ENCODE measurements at places on chromosomes 6 and 20. TPM values are rescaled to one million over a fixed set of nuclear protein-coding genes. Genes with fewer than 3 reads are reported as not detected.

DNA sequence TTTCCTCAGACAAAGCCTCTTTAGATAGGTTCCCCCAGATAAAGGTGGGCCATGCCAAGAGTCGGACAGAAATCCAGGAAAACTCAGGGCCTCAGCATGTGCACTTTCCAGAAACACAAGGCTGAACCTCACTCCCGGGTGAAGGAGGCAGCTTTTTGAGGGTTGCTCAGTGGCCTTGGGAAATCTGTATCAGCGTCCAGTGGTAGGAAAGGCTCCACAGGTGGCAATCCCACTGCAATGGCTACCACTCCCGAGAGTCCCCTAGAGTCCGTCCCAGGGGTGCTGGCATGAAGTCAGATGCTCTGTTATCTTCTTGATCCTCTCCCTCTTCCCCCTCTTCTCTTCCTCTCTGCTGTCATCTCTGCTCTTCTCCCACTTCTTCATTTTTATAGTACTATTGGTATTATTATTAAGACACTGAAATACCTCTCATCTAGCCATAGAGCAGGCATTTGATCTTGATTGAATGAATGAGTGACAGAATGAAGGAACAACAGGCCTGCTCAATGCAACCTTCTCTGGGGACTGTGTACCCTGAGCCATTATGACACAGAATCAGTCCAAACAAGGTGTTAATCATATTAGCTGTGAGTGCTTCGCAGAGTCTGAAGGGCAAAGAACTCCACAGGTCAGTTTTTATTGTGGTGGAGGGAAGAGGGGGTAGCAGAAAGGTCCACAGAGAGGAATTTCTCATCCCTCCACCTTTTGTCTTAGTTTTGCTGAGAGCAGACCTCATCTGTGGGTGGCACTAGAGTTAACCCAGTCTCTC is 13.3 kb downstream of the SLC22A1 start:
- DNase-seq, result no peak

- no peak for DNase-seq
Observed at GRCh38 chr6:95676011-95676628, 98.8 kb downstream of the MANEA start.

DNA sequence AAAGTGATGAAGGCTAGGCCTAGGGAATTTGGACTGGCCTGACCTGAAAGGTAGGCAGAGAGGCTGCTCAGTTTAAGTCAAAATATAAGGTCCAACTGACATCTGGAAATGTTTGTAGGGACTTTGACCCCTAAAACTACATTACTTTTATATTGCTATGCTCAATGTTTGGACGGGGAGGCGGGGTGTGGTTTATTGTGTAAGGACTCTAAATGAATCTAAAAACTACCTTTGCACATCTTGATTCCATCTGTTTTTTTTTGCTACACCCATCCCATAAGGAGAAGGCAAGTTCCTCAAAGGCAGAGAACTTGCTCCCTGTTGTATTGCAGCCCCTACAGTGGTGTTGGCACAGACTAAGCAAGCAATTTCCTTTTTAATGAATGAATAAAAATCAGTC is 227.1 kb downstream of the HACE1 start:
- no peak for DNase-seq

DNA sequence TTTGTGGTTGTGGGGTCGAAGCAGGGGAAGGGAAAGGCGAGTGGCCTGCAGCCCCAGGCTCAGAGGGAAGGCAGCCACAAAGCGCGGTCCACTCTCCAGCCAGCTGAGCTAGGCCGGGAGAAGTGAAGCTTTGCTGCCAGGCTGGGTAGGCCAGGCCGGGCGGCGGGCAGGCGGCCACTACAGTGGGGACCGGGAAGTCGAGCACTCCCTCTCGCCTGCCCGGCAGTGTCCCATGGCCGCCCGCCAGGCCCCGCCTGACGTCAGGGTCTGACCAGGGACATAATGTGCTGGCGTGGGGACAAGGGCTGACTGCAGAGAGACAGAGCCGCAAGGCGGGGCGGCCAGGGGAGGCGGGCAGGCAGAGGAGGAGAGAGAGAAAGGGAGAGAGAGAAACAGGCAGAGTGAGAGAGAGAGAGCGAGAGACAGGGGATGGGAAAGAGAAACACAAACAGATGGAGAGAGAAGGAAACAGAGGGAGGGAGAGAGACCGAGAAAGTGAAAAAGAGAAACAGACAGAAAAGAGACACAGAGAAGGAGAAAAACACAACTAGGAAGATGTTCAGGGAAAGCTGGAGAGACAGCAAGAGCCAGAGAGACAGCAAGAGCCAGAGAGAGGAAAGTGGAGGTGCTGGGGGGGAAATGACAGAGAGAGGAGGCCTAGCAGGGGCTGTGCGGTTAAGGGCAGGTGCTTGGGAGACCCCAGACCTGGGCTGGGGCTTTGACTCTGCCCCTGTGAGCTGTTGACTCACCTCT is 94.5 kb upstream of the PTPN1 start:
- peak; percentile 41 for DNase-seq

DNA sequence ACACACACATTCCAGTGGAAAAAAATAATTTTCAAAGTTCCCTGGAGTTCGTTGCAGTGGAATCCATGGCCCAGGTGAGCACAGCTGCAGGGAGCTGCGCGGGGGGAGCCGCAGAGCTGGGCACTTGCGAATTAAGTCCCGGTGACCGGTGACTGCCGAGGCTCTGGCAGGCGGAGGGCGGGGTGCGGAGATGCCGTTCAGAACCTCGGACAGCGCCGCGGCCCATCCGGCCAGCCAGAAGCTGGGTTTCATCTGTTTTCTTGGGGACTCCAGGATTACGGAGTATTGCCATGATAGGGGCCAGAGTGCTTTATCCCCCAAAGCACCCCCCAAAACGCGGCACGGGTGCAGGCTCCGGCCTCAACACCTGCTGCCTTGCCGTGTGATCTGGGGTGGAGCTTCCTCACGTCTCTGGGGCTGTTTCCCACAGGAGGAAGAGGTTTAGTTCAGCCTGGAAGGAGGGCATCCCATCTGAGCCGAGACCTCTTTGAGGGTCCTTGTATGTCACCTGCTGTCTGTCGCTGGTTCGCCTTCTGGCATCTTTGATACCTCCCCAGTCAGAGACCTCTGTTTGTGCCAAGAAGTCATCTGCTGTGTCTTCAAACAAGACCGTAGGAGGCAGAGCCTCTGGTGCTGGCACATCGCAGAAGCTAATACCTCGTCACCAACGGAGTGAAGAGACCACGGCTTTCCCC is 99.4 kb downstream of the YTHDF1 start:
- DNase-seq, result no peak

DNA sequence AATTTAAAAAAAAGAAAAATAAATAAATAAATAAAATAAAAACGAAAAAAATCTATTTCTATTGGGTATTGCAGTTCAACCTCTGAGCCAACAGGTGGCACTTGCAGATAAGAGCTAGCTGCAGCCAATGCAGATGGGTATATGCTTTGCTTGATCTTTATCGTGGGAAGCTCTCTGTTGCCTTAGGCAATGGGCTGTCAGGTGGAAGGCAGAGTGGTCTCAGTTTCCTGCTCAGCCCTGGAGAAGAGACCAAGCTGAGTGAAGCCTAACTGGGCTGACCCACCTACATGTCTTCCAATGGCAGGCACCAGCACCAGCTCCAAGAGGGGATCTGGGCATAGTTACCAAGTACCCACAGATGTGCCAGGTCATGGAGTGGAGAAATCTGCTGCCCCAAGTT is 95.0 kb downstream of the AK9 start:
- no peak for DNase-seq

- no peak for DNase-seq
Observed at GRCh38 chr20:44781791-44782190, 28.6 kb downstream of the RIMS4 start.

Gene OPN5
- not detected for total RNA-seq

Gene XKR7
- not detected for total RNA-seq

Measured in esophagus squamous epithelium (tissue), 5 donors.